ENCODE measurements at places on chromosomes 13 and 19. TPM values are rescaled to one million over a fixed set of nuclear protein-coding genes. Genes with fewer than 3 reads are reported as not detected.

ZNF568 gene
- polyA plus RNA-seq = 3.2 TPM

DNA sequence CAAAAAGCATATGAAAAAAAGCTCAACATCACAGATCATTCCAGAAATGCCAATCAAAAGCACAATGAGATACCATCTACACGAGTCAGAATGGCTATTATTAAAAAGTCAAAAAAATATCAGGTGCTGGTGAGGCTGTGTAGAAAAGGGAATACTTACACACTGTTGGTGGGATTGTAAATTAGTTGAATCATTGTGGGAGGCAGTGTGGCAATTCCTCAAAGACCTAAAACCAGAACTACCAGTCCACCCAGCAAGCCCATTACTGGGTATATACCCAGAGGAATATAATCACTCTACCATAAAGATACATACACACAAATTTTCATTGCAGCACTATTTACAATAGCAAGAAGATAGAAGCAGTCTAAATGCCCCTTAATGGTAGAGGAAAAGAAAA is 529.9 kb downstream of the SLITRK1 start:
- DNase-seq = no peak

TNFRSF19 gene
- not detected for polyA plus RNA-seq

KCNJ14 gene
- polyA plus RNA-seq = not detected

DNA sequence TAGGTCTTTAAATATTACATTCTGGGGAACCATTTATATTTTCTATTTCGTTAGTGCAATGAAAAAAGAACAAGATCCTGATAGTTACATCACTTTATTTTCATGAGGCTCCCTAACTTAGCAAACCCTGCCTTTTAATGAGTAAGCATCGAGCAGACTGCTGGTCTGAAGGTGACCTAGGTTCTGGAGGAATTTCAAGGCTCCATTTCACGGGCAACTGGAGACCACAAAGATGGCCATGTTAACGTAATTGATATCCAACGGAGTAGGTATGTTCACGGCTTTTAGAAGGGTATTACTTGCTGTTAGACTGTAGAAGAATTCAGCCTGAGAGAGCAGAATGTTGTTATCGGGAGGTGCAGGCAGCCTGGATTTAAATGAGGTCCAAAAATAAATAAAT is 1597.6 kb downstream of the EFNB2 start:
- DNase-seq = no peak

DNA sequence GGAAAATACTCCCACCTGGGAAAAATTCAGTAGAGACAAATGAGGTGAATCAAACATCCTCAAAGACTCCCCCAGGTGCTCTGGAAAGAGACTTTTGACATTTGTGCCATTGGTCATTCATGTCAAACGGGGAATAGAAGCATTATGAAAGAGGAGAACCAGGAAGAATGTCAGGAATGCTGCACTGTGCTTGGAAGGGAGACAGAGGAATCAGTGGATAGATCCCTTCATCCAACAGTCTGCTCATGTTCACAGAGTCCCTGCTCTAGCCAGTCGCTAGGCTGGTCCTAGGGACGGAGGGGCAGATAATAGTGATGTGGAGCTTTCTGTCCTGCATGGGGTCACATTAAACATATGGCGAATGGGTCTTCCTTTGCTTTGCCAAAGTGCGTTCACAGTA is 384.4 kb downstream of the FGF9 start:
- no peak for DNase-seq

DNA sequence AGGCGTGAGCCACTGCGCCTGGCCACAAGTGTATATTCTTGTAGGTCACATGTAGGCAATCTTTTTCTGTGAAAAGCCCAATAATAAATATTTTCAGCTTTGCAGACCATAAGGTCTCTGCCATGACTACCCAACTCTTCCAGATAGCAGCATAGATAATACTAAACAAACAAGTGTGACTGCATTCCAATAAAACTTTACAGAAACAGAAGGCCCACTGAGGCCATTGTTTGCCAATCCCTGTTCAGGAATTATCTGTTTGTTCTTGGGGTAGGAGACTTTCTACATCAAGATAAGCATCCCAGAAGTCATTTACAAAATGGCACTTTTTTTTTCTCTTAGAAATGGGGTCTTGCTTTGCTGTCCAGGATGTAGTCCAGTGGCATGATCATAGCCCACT is 2.8 kb upstream of the ZNF329 start:
- DNase-seq = no peak

GRCh38 chr13:34369931-34370330 is 552.0 kb downstream of the RFC3 start:
- no peak for DNase-seq

GRCh38 chr19:38657633-38658222 is 10.3 kb downstream of the ACTN4 start:
- DNase-seq = no peak

GAPDHS gene
- not detected for polyA plus RNA-seq

- no peak for DNase-seq
Measured at GRCh38 chr13:20798027-20798426, 24.3 kb upstream of the EEF1AKMT1 start.

DNA sequence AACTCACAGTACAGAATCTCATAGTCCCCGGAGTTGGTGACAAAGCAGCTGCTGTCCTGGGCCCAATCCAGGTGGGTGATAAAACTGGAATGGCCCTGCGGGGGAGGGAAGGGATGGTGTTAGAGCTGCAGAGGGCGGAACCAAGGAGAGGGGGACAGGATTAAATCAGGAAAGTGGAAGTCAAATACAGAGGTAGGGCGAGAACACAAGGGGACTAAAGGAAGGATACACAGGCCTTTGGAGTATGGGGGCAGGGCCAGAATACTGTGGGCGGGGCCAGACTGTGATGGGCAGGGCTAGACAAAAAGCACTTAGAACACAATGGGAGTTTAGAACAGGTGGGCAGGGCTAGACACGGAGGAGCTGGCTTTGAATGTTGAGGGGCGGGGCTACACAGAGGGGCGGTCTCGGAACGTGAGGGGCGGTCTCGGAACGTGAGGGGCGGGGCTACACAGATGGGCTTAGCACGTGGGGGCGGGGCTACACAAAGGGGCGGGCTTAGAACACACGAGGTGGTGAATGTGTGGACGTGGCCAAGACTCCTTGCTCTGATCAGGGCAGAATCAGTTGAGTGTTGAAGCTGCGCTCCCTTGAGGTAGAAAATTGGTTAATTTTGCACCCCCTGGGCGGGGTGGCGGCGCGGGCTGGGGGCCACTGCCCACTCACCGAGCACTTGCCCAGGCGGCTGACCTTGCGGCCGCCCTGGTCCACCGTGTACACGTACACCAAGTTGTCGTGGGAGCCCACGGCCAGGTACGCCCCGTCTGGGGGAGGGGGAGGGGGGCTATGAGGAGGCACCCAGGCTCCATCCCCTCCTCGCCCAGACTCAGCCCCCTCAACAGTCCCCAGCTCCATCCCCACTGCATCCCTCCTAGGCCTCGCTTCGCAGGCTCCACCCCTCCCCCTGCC is 14.0 kb upstream of the GPR4 start:
- DNase-seq = peak; percentile 86

SERP2 gene
- polyA plus RNA-seq = 3.2 TPM

RFPL4A gene
- polyA plus RNA-seq = not detected

DNA sequence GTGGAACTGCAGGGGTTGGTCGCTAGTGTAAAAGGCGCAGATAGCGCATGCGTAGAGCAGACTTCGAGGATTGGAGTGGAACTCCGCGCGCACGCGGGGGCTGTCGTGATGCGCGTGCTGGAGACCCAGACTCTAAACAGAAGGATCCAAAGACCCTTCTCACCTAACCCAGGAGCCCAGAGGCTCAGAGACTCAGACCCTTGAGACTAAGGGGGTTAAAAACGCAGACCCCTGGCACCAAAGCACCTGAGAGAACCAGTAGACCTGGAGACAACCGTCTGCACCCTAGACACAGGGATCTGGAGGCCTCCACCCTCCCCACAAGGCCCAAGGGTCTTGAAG is 567 bp upstream of the CTU1 start:
- DNase-seq = no peak

DNA sequence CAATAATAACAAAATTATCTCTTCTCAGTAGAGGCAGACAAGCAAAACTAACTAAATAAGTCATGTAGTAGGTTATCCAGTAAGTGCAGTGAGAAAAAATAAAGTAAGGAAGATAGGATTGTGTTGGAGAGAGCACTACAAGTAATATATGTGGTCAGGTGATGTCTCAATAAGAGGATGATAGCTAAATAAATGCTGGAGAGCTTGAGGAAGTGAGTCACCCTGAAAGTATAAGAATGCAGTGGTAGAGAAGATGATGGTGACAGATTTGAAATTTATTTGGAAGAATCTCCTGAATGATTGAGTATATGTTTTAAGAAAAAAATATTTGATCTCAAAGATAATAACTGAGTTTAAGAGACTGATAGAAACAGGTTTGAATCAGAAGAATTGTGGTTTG is 152.2 kb upstream of the PRR20A start:
- no peak for DNase-seq

RANBP3 gene
- polyA plus RNA-seq = 27.6 TPM

CRB3 gene
- 202 TPM for polyA plus RNA-seq

SLC15A1 gene
- polyA plus RNA-seq = 4.2 TPM

AP2A1 gene
- 77.4 TPM for polyA plus RNA-seq

OR4F17 gene
- not detected for polyA plus RNA-seq

RNF225 gene
- polyA plus RNA-seq = not detected

- DNase-seq = no peak
Measured at GRCh38 chr19:54875506-54875905, 1.5 kb downstream of the FCAR start.

AKAP8L gene
- polyA plus RNA-seq = 15.0 TPM

GRCh38 chr19:1232652-1233072 is 5.1 kb downstream of the CBARP start:
- DNase-seq = peak; percentile 86

- DNase-seq = no peak
Measured at GRCh38 chr13:106440866-106441265, 94.6 kb downstream of the EFNB2 start.

All from sigmoid colon (tissue), 7 donors.